ENCODE measurements at places on chromosomes 4 and X.

GRCh38 chr4:169058312-169058711 is 48.3 kb upstream of the CBR4 start:
- DNase-seq, result no peak

GRCh38 chr4:184165291-184165690 is 52.4 kb downstream of the ENPP6 start:
- no peak for DNase-seq

GRCh38 chr4:622071-622995 is 3.0 kb upstream of the PDE6B start:
- DNase-seq, result no peak

DNA sequence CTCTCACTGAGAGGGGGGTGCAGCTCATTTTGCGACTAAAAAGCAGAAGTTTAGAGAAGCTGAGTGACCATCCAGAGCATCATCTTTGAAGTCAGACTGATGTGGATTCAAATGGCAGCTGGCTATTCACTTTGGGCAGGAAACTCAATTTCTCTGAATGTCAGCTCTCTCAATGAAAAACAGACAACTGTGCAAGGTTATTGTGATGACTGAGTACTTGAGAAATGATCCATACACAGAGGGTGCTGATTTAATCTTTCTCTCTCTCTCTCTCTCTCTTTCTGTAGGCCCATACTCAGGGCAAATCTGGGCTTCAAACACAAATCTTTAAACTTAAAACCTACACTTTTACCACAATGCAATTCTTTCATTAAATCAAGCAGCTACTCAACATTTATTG is 185.8 kb upstream of the SLIT2 start:
- DNase-seq, result no peak

DNA sequence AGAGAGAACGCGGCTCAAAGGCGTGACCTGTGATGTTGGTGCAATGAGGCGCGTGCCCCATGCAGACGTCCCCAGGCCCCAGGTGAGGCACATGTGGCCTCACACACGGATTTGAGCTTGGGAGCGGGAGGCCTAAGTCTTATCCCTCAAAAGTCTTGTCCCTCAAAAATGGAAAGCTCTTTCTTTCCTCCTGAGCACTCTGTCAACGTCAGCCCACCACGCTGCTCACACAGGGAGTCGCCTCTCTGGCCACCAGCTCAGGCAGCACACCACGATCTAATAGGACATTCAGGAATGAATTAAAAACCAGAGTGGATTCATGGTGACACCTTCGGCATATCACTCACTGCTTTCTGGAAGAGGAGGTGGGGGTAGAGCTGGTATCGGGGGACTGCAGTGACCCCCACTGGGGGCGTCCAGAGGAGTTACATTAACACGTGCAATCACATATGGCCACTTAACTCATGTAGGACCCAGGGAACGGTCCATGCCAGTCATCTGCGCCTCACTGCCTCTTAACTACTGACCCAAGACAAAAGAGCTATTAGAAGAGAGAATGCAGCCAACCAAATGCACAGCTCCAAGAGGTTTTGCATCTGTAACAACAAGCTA is 21.9 kb upstream of the CYP4V2 start:
- DNase-seq, result no peak

DNA sequence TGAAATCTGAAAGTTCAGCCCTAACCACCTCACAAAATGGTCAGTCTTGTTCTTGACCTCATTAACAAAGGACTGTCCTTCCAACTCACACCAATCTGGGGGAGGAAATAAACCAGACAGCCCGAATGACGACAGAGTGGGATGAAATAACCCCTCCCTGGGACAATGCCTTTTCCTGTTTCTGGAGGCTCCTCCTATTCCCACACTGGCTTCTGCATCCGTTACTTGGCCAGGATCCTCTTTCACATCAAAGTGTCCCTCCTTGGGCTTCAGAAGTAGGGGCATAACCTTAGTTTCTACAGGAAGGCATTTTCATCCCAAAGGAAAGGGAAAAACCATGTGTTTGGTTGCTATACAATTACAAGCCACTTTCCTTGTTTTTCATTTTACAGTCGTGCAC is 59.8 kb upstream of the RPL34 start:
- no peak for DNase-seq

GRCh38 chr4:101596781-101597552 is 193.6 kb upstream of the BANK1 start:
- DNase-seq, result no peak

DNA sequence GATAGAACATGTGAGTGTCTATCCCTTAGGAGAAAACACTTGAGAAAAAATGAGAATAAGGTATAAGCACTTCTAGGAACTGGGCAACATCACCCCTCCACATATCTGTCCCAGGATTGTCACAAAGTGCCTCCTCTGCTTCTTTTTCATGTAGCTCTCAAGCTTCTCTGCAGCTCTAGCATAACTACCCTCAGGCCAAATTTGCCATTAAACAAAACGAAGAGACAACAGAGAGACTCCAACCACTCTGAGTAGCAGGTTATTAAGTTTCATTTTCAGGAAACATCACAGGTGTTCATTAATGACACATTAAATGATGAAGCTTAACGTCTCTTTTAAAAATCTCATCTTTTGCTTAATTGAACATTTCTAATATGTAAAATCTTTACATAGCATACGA is 580.0 kb downstream of the GALNTL6 start:
- DNase-seq, result no peak

DNA sequence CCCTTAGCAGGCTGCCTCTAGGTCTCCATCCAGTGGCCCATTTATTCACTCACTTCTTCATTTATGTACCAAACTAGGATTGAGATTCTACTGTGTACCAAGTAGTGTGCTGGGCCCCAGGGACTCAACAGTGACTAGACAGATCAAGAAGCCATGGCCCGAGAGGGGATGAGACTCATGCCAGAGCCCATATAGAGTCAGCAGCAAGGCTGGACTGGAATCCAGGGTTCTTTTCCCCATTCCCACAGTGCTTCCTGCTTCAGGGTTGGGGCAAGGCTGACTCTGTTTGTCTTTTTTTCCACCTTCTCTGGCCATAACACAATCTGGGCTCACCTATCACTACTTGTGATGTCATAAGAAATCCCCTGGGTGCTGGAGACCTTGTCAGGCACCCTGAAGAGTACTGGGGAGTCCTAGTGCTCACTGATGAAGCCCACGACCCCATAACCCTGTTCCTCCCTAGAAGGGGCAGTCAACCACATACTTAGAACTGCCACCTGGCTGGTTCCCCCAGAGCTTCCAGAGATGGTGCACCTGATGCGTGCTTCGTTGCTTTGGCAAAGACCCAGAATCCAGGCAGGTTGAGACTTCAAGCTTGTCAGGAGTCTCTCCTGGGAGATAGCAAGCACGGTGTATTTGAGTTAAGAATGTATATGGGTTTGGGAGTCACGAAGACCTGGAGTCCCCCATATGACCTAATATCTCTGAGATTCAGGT is 6.2 kb downstream of the RTL5 start:
- no peak for DNase-seq

- DNase-seq, result peak; percentile 2
Observed at GRCh38 chrX:109600237-109600651, 24.7 kb downstream of the KCNE5 start.

GRCh38 chr4:180665994-180666824 is 1577.0 kb upstream of the TENM3 start:
- peak; percentile 19 for DNase-seq

GRCh38 chr4:127642169-127642568 is 9.4 kb downstream of the INTU start:
- peak; percentile 18 for DNase-seq

GRCh38 chr4:75880278-75880677 is 22.0 kb downstream of the PPEF2 start:
- peak; percentile 6 for DNase-seq

- no peak for DNase-seq
Observed at GRCh38 chrX:103536071-103536470, 16.8 kb upstream of the RAB40A start.

GRCh38 chr4:38785041-38785790 is 2.4 kb upstream of the TLR10 start:
- no peak for DNase-seq

DNA sequence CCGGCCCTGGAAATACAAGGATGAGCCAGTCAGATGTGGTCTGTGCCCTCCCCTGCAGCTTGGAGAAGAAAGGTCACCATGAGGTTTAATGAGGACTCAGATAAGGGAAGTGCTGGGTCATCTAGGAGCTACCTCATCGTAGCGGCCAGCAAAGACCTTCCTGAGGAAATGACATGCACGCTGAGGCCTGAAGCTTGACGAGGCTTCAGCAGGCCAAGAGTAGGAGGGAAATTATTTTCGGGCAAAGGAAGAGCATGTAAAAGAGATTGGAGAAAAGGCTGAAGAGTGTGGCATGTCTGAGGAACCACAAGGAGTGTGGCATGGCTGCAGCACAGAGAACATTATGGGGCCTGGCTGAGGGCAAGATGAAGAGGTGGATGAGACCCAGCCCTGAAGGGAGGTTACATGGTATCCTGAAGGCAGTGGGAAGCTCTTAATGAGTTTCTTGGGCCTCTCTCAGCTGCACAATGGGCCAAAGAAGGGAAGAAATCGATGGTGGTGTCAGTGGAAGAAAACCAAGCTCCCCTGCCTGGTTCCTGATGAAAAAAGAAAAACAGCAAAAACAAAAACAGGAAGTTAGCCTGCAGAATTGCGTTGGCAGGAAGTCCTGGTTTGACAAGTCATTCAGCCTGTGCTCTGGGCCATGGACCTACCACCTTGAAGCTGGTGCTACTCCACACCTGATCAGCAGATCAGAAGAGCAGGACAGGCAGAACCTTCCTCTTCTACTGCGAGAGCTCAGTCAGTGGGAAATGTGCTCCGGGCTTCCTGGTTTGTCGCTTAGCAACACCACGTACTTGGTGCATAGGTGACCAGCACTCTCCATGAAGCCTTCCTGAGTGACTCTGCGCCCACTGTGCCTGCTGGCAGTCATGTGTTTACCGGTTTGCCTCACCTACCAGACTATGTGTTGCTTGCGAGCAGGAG is 134.5 kb upstream of the KLF3 start:
- no peak for DNase-seq

DNA sequence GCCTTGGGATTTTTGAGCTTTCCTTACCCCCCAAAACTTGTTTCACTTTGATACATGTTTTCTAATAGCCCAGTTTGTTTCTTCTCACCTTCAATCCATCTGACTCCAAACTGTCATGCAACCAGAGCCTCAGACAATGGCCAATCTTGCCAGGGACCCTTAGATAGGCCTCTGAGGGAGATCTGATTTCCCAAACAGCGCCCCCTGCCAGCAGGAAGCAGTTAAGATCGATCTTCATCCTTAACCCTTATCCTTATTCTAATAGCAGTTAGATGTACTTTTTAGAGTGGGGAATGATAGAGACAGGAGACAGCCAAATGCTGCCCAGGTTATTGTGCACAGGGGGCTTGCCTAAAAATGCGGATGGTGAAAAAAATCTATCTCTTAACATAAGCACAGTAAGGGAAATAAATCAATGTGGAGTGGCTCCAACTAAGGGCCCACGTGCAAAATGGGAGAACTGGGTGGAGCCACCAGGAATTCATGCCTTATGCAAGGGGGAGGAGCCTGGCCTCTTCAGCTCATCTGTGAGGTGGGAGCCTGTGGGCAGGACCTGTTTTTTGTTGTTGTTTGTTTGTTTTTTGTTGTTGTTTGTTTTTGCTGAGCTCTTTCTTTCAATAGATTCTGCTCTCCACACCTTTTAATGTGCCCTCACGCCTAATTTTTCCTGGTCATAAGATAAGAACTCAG is 833.6 kb upstream of the AGA start:
- DNase-seq, result no peak

DNA sequence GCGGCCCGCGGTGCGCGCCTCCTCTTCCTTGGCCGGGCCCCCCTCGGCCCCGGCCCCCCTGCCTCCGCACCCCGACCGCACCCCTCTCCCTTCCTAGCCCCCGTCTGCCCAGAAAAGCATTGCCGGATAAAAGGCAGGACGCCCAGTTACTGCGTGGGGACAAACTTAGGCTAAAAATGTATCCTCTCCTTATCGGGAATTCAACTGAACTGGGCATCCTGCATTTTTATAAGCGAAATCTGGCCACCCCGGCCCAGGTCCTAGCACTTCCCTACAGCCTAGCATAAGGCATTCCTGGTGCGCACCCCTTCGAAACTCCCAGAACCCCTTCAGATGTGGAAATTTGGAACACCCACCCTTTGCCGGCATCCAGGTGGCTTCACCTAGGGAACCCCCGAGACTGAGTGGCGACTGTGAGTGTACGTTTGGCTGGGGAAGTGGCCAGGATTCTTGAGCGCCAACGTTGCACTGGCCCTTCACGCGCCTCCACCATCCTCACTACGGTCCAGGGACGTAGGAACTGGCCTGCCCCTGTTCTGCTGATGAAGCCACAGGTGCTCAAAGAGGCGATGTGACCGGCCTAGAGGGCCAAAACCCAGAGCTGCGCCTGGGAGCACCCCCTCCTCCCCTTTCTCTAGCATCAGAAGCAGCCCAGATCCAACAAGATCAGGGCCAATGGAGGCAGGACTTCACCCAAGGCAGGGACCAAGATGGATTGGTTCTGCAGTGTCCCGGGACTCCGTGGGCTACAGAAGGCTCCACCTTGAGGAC is 5.7 kb upstream of the RNF4 start:
- no peak for DNase-seq

DNA sequence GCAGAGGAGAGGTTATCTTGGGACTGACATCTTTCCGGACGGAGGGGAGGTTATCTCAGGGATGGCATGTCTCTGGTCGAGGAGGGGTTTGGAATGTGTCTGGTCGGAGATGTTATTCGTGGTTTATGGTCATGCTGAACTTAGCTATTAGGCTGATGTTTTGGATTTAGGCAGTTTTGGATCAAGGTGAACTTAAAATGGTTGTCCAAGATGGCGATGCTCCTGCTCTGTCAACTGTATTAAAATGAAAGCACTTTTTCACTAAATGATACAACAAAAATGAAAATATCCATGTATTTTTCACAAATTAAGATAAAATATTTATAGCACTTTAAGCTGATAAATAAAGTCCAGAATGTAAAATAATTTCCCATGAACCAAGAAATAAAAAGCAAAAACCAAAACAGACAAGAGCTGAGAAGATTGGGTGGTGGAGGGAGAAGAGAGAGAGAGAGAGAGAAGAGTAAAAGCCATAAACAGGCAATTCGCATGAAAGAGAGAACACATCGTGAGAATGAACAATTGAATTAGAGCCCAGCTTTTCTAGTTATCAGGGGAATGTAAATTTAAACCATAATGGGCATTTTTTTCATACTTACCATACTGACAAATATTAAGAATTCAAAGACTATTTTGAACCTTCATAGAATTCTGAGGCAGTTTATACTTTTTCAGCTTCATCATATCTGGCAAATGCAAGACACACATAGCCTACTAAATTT is 2236.0 kb upstream of the AGA start:
- no peak for DNase-seq

- DNase-seq, result no peak
Observed at GRCh38 chrX:102652031-102652688, 877 bp downstream of the GPRASP1 start.

GRCh38 chr4:43238008-43238407 is 345.5 kb downstream of the GRXCR1 start:
- no peak for DNase-seq
